ENCODE measurements at places on chromosomes 16 and 17.
A peak's percentile ranks its signal among the peaks of the same experiment; 100 is the strongest.

DNA sequence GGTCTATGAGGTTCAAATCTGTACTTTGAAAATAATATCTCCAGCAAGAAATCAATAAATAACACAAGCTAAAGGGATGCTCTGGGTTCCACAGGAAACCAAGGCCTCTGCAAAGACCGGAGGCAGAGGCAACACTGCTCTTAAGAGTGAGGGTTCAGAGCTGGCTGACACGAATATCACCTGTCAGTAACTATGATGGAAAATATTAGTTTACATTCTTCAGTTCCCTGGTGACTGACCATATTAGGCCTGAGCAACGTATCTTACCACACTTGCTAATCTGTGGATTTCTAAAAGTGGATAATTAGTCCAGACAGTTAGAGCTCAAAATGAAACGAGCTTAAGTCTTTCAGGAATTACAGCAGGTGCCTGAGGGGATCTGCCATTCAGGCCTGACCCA lies 459.3 kb downstream of the HS3ST3B1 start:
- no peak for DNase-seq

- no peak for DNase-seq
Observed at GRCh38 chr17:81257533-81257932, 18.4 kb downstream of the NDUFAF8 start.

GRCh38 chr16:49855822-49856671 lies at the start of gene ZNF423:
TSS of gene ZNF423 (minus strand) at chr16:49856112. CDS start at chr16:49855774, 338 bp downstream.
- DNase-seq, result no peak

DNA sequence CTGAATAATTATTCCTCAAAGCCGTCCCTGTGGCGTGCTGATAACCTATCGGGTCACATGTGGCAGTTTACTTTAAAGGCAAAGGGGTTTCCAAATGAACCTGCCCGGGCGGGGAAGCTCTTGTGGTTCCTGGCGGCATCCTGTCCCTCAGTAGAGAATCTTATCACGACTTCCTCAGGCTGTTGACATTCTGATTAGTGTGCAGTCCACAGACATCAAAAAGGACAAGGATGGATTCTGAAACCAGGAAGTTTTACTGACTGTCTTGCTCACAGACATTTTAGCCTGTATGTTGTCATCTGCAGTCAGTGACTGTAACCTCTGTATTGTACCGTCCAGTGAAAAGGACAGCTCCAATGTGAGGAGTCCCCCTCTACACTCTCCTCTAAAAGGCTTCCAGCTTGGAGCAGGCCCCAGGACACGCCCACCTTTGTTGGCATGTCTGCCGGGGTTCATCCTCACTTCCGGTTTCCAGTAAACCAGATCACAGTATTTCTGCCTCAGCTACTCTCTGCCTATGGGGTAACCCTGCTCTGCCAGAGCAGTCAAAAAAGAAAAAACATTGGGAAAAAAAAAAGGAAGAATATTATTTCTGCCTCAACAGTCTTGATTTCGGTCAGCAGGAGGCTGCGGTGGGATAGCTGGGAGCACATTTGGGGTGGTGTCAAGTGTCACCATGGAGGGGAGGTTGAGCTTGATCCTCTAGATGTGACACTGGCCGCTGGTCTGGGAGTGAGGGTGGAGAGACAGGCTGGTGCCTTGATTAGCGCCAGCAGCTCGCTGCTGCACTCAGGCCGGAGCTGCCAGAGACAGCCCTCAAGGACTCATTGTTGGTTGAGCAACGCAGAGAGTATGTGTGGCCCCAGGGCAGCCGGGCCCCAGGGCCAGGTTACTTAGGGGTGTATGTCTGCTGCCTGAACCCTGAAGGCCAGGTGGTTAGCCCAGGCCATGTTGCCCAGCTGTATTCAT lies 89.0 kb upstream of the DNAH17 start:
- peak; percentile 13 for DNase-seq

DNA sequence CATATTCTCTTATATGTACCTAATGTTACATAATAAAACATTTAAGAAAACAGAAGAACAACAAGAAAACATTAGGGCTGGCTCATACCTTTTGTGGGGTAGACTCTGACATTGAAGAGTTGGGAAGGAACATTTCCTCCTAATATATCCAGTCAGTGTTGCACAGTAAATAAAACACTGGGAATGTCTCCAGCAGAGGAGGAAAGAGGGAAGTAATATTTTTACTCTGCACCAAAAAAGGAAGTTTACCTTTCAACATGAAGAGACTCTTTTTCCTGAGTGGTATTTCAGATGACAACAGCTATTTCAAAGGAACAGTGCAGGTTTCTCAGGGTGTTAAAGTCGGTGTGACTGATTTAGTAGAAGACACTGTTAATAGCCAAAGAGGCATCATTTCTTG lies 31.9 kb downstream of the EPN2 start:
- DNase-seq, result no peak

DNA sequence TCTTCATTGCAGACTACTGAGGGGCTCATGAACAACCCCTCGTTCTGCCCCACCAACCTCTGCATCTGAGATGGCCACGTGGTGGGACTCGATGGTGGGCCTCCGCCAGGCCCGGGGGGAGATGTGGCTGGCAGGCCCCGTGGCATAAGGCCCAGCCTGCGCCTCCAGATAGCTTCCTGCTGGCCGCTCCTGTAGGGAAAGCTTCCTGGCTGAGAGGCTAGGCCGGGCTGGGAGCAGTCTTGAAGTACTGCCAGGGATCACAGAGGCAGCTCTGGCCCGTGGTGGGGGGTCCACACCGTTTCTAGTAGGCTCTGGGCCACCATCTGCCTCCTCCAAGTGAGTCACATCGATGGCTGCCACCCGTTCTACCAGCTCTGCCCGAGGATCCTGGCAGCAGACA lies 7.6 kb downstream of the CAMKK1 start:
- DNase-seq, result no peak

GRCh38 chr16:13936596-13937081 lies 16.7 kb downstream of the ERCC4 start:
- DNase-seq, result no peak

DNA sequence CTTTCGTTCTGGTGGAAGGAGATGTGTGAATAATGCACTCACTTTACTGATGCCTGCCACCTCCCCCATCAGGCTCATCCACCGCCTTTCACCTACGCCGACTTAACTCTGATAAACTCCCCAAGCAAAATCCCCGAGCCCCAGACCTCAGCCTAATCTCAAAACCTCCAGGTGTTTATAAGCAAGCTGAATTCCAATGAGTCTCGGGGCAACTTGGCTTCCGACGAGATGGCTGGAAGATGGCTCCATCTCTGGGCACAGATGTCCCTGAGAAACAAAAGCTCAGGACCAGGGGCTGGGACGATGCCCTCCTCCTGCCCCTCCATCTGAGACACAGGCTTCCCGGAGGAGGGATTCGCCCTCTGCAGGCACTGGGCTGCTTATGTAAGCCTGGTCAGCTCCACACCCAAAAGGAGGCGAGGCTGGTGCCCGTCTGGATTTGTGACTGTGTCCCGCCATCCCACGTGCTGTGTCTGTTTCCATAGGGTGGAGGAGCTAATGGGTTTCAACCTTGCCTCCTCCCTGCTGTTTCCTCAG lies 386.4 kb upstream of the TNRC6C start:
- no peak for DNase-seq

- no peak for DNase-seq
Observed at GRCh38 chr17:17087424-17088015, 45.3 kb downstream of the MPRIP start.

- DNase-seq, result no peak
Observed at GRCh38 chr17:71995590-71995989, 125.2 kb upstream of the SOX9 start.

DNA sequence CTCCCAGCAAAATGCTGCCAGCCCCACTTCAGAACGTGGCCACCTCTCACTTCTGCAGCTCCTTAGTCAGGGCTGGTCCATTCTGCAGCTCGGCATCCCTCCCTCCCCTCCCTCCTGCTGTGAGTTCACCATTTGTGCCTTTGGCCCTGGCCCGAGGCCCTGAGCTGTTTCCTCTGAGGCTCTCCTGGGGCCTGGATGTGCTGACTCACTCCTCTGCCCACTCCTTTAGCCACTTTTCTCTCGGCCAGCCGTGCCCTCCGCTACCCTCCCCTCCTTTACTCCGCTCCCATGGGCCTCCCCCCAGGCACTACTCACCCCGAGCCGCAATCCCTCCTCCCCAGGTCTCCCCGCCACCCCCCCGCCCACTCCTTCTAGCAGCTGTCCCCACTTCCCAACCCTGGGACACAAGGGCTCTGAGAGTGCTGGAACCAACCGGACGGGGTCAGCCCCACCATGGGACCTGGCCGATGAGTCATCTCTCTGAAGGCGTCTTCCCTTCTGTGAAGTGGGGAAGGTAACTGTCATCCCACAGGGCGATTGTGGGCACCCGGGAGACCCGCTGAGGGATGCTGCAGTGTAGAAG lies 11.5 kb downstream of the KCNG4 start:
- DNase-seq, result no peak

DNA sequence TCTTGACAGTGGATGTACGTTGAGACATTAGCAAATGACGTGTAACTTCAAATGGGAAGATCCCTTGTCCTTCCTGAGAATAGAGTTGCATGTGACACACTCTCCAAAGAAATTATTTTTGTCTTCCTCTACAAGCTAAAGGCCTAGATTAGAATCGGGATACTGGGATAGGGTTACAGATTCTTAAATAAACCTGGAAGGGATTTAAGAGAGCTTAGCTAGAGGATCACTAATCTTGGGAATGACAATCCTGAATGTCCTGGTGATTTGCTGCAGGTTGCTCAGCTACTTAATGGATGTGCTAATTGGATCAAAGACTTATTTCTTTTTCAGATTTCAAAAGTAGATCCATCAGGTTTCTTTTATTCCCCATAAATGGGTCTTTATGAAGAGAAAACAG lies 101.9 kb downstream of the KCNJ2 start:
- DNase-seq, result no peak

DNA sequence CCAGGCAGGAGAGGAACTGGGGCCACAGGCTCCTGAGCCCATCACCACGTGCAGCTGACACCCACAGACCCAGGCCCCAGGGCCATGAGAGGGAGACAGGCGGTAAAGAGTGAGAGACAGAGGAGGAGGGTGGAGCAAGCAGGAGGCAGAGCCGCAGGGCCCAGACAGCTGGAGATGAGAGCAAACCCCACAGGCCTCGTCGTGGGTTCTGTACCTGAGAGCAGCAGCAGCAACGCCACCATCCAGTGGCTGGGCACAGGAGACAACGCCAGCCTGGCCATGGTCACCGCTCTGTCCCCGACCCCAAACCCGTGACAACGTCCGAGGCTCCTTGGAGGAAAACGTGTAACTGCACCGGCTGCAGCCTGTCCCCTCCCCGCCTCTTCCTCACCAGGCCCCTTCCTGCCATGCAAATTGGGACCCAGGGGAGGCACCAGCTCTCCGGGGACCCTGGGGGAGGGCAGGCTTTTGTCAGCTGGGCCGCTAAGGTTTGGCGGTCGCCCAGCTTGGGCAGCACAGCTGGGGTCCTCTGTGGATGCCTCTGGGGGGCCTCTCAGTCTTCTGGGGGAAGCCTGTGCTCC lies at the start of gene CD79B:
TSS of gene CD79B (minus strand) at position 351 of the 581 bp plus-strand sequence. CDS start at position 281, 70 bp downstream.
- DNase-seq, result no peak

DNA sequence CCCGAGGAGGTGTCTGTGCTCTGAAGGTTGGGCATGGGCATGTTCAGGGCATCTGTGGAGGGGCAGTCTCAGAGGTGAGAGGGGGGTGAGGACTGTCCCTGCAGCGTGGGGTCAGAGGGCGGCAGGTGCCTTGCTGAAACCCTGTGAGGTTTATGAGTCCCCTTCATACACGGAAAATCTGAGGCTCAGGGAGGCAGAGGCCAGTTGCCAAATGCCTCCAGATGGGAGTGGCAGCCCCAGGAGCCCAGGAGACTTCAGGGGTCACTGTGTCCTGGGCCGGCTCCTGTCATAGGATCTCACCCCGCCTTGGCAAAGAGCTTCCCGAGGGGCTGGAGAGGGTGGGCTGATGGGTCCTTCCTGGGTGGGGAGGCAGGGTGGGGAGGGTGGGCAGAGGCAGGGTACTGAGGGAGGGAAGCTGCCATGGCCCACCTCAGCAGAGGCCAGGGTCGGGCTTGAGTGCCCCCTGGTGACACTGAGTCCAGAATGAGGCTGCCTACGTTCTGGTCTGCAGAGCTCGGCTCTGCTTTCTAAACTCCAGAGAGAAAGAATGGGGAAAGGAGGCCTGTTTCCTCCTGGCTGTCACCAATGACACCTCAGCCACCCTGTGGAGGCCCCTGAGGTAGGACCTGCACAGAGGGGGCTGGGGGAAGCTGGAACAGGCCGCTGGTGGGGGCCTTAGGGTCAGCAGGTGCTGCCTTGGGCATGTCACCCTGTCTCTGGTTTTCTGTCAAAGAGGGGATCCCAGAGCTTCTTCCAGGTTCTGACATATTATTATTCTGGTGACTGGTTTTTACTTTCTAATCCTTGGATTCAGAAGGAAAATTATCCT lies 1.1 kb downstream of the LGALS9 start:
- no peak for DNase-seq

GRCh38 chr17:82399601-82400101 lies 18.5 kb upstream of the HEXD start:
- no peak for DNase-seq

GRCh38 chr17:63309021-63309420 lies 137.1 kb downstream of the CYB561 start:
- DNase-seq, result no peak

- DNase-seq, result no peak
Observed at GRCh38 chr17:3792481-3792880, 8.5 kb downstream of the ITGAE start.

GRCh38 chr16:12057266-12057665 lies 80.7 kb downstream of the SNX29 start:
- DNase-seq, result no peak

DNA sequence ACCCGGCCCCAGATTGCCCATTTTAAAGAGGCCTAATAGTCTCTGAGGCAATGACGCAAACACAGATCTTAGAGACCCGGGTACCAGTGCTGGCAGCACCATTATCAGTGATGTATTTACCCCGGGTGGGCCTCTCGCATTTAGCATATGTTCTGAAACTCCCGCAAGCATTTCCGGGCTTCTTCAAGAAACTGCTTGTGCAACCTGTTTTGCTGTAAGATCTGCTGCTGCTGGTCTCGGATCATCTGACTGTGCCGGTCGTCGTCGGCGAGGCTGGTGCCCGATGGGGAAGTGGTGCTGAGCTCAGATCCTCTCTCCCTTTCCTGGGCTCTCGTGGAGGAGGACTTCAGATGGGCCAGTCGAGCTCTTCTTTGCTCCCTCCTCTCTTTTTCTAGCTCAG lies 12.5 kb downstream of the CEP295NL start:
- DNase-seq, result no peak

- peak; percentile 59 for DNase-seq
Observed at GRCh38 chr17:82212331-82213250, at the start of gene CCDC57. TSS of gene CCDC57 (minus strand) at chr17:82212842. CDS start at chr17:82201944, 10,898 bp downstream.

DNA sequence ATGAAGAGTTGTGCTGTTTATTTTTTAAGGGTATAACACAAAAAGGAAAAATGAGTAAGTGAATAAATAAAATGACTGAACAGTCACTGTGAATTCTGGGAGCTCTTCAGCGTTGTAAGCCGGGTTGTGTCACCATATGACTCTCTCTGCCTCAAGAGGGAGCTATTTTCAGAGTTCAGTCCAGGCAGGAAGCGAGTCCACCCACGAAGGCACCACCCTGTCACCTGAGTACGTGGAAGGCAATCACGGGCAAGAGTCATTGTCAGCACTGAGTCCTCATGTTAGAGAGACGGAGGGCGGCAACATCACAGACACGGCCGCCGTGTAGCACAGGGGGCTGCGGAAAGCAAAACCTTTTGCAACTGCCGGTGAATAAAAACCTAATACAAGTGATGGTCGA lies 227.6 kb downstream of the UTP18 start:
- no peak for DNase-seq

GRCh38 chr16:17567455-17567854 lies 96.7 kb upstream of the XYLT1 start:
- DNase-seq, result no peak

All from activated CD8-positive, alpha-beta memory T cell treated with anti-CD3 and anti-CD28 coated beads for 1 hour (primary cell).